Activated CD8-positive, alpha-beta memory T cell treated with anti-CD3 and anti-CD28 coated beads for 4 hours (primary cell): ENCODE measurements at places on chromosomes 6 and 20.
A peak's percentile ranks its signal among the peaks of the same experiment; 100 is the strongest.

DNA sequence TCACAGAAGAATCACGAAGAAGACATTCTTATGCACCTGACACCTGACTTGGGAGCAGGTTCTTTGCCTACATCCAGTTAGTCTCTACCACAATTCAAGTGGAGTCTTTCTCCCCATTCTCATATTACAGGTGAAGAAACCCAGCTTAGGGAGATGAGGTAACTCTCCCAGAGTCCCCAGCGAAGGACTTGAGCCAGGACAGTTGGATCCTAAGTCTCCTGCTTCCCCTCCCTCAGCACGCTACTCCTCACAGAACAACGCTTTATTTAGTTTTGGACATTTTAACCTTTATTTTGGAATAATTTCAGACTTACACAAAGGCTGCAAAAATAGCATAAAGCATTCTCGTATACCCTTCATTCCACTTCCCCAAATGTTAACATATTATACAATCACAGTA is 824 bp upstream of the CSTL1 start:
- DNase-seq = no peak

DNA sequence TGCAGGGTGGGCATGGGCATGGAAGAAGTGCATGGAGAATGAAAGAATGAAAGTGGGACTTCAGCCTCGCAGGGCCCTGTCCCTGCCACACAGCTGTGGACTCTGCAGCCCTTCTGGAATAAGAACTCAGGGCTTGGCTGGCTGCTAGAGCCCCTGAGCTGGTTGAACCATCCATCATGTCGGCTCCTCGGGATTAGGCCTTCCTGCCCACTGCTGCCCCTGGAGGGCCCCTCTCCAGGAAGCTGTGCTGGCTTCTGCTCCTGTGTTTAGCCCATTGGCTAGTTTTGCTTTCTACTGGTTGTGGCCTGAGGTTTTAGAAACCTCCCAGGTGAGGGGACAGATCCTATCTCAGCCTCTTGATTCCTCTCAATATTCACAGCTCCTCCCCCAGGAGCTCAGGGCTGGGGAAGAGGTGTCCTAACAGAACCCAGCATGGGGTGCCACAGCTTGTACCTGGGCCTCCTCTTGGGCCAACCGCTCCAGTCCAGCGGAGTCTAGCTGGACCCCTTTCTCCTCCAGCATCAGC is 7.9 kb downstream of the AARS2 start:
- no peak for DNase-seq

GRCh38 chr6:96582436-96582835 is 19.5 kb downstream of the FHL5 start:
- DNase-seq = no peak

DNA sequence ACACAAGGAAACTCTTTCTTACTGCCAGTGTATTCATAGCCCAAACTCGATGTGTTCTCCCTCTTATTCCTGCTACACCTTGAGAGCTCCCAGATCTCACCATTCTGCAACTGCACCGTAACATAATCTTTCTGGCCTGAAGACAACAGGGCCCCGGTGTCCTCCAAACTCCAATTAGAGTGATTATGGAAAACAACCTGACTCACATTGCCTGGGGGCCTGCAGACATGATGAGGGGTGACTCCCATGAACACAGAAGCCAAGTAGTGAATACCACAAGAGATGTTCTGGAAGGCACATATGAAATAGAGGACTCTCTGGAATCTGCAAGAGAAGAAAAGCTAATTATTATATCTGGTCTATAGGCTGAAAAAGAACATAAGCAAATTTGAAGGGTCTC is 19.7 kb downstream of the SLC22A16 start:
- no peak for DNase-seq

- no peak for DNase-seq
Measured at GRCh38 chr20:43537921-43538877, 20.6 kb upstream of the SGK2 start.

- DNase-seq = no peak
Measured at GRCh38 chr6:167870321-167870720, 43.6 kb downstream of the AFDN start.

DNA sequence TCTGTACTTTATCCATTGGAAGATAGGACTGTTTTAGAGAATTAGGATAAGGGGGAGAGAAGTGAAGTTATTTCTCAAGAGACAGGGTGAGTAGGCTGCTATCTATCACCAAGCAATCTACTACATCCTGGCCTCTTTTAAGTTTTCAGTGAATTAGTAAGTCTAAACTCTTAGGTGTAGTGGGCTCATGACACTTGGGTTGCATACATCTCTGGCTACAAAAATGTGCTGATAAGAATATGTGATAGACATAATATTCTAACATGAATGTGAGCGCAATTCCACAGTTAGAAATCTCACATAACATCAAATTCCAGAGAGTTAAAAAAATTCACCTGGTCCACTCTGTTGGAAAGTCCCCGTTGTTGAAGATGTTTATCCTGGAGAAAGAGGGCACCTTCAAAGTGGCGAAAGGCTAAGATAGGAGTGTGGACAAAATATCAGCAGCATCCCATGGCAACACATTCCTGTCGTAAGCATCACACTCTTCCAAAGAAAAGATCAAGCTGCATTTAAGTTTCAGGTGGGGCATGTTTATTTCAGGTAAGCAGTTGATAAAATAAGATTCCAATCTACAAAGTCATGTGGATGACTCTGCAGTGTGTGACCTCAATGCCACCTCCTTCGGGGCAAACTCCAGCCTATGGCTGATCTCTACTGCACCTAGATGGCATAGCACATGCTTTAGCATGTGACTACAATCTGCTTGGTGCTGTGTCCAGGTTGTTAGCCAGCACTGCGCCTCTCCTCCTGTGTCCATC is 111.7 kb upstream of the NEDD9 start:
- DNase-seq = no peak

GRCh38 chr6:4931530-4932227 is 72.2 kb downstream of the RPP40 start:
- no peak for DNase-seq

DNA sequence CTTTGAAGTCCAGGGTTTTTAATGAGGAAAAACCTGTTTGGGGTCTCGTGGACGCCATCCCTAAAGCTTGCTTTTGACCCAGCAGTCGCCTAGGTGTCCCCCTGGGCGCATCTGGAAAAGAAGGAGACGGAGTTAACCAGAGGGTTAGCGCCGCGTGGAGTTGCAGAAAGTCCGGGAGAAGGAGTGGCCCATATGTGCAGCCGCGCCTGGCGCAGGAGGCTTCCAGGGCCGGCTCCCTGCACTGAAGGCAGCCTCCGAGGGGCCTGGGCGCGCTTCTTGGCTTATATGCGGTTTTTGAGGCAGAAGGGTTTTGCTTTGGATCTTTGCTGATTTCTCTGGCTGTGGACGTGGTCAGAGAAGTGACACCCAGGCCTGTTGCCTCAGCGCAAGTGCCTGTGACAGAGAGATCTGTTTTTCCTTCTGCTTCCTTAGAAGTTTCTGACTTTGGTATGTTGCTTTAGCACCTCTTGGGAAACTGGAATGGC is 987 bp downstream of the TMEM181 start:
- no peak for DNase-seq

DNA sequence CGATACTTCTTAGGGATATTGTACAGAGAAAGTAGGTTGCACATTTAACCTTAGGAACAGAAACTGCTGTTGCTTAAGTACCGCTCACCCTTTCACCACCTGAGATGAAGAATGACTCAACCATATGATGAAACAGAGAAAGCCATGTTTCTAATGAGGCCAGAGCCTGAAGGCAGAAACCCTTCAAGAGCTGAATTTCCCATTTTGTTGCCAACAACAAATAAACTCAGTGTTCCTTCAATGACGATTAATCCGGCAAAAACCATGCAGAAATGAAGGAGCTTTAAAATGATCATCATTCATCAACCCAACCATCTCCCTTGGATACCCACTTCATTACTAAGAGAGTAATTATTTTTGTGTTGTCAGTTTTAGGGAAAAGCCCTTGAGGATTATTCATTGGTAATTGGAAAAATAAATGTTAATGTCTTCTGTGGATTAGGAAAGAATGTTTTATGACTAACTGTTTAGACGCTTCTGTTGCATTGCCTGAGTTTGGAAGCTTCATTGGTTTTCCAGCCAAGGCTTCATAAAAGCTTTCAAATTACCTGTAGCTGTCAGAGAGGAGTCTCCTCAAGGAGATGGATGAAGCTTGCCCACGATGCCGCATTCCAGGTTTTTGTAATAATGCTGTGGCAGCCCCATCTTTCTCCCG is 112.1 kb upstream of the IYD start:
- no peak for DNase-seq

- DNase-seq = peak; percentile 47
Measured at GRCh38 chr6:143806282-143807102, 36.6 kb upstream of the LTV1 start.

DNA sequence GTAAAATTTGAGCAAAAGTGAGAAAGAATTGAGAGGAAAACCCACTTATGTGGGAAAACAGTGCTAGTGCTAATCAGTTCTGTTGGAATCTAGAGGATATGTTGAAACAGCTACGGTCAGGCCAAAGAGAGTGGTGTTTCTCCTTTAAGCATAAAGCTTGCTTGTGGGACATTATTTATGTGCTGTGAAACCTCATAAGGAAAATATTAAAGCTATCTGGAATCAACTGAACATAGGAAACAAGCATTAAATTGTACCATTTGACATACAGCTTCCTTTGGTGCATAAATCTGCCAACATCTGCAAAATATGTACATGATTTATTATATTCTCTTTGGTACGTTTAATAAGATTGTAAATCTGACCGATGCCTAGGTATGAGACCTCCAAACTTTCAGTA is 182.5 kb upstream of the PDE10A start:
- DNase-seq = no peak

GRCh38 chr20:44948513-44948912 is 11.7 kb downstream of the TOMM34 start:
- DNase-seq = no peak

- DNase-seq = no peak
Measured at GRCh38 chr6:51153109-51153508, 334.4 kb downstream of the TFAP2B start.

GRCh38 chr6:108652375-108652774 is 91.7 kb downstream of the FOXO3 start:
- no peak for DNase-seq

- no peak for DNase-seq
Measured at GRCh38 chr6:136335736-136336363, 46.2 kb upstream of the BCLAF1 start.

GRCh38 chr6:10385524-10386132 is 29.2 kb downstream of the TFAP2A start:
- no peak for DNase-seq

GRCh38 chr6:56650191-56650590 is 7.5 kb upstream of the DST start:
- DNase-seq = no peak
